Naive thymus-derived CD4-positive, alpha-beta T cell (primary cell): ENCODE measurements at places on chromosomes 4 and X.
A peak's percentile ranks its signal among the peaks of the same experiment; 100 is the strongest.

GRCh38 chr4:4792466-4792865 lies 67.0 kb upstream of the MSX1 start:
- H3K36me3 ChIP-seq, result no peaks in the 10 kb centered on the region
- DNase-seq, result no peak
- no peak overlapping the region for H3K27ac ChIP-seq
- H3K4me3 ChIP-seq, result no peak overlapping the region

GRCh38 chrX:71542825-71543224 lies 9.9 kb downstream of the OGT start:
- DNase-seq, result no peak
- H3K4me3 ChIP-seq, result peak overlapping the region; percentile 9
- H3K27ac ChIP-seq, result no peak overlapping the region
- peaks cover 27% of the 10 kb centered on the region for H3K4me1 ChIP-seq
- H3K36me3 ChIP-seq, result peaks cover 42% of the 10 kb centered on the region

GRCh38 chrX:16992951-16993350 lies 46.5 kb downstream of the REPS2 start:
- H3K27ac ChIP-seq, result no peak overlapping the region
- H3K4me1 ChIP-seq, result no peaks in the 10 kb centered on the region
- H3K4me3 ChIP-seq, result no peak overlapping the region
- no peaks in the 10 kb centered on the region for H3K36me3 ChIP-seq
- H3K27me3 ChIP-seq, result no peaks in the 10 kb centered on the region

- H3K27me3 ChIP-seq, result no peaks in the 10 kb centered on the region
- no peaks in the 10 kb centered on the region for H3K4me1 ChIP-seq
- H3K36me3 ChIP-seq, result no peaks in the 10 kb centered on the region
- DNase-seq, result no peak
- no peak overlapping the region for H3K4me3 ChIP-seq
- no peak overlapping the region for H3K27ac ChIP-seq
Observed at GRCh38 chr4:120636120-120636630, 286.4 kb downstream of the PRDM5 start.

- no peaks in the 10 kb centered on the region for H3K27me3 ChIP-seq
Observed at GRCh38 chr4:100162027-100162685, 28.1 kb downstream of the DDIT4L start.

GRCh38 chrX:148310426-148311165 lies 189.8 kb upstream of the AFF2 start:
- no peaks in the 10 kb centered on the region for H3K27me3 ChIP-seq
- H3K36me3 ChIP-seq, result no peaks in the 10 kb centered on the region
- no peak overlapping the region for H3K4me3 ChIP-seq
- no peak for DNase-seq

GRCh38 chrX:74325130-74326059 lies 21.4 kb downstream of the ZCCHC13 start:
- H3K27me3 ChIP-seq, result no peaks in the 10 kb centered on the region
- H3K27ac ChIP-seq, result no peak overlapping the region
- no peak overlapping the region for H3K4me3 ChIP-seq
- no peak for DNase-seq
- no peaks in the 10 kb centered on the region for H3K36me3 ChIP-seq
